ENCODE measurements at places on chromosomes 2 and 18.

- no peak for DNase-seq
Measured at GRCh38 chr18:10391506-10391905, 62.9 kb upstream of the APCDD1 start.

DNA sequence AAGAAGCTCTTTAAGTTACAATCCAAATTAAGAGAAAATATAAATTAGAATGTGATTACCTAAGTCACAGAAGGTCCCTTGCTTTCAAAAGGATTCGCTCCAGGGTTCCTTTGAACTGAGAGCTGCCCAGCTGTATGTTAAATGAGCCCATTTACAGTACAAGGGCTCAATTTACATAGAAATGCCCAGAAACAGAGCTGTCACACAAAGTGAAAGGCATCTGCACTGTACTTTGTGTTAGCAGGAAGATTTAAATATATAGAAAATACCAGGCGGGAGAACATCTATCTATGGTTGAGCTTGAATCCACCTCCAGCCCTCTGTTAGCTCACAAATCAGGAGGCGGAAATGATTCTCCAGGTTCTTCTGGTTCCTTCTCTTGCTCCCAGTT is 272.9 kb downstream of the PAX3 start:
- no peak for DNase-seq

- no peak for DNase-seq
Measured at GRCh38 chr18:45232061-45232460, 383.2 kb upstream of the SLC14A2 start.

GRCh38 chr2:109454765-109455394 is 158.9 kb downstream of the SEPTIN10 start:
- DNase-seq, result no peak

Measured in T-helper 22 cell (primary cell).